ENCODE measurements at places on chromosomes 5 and 9.

DNA sequence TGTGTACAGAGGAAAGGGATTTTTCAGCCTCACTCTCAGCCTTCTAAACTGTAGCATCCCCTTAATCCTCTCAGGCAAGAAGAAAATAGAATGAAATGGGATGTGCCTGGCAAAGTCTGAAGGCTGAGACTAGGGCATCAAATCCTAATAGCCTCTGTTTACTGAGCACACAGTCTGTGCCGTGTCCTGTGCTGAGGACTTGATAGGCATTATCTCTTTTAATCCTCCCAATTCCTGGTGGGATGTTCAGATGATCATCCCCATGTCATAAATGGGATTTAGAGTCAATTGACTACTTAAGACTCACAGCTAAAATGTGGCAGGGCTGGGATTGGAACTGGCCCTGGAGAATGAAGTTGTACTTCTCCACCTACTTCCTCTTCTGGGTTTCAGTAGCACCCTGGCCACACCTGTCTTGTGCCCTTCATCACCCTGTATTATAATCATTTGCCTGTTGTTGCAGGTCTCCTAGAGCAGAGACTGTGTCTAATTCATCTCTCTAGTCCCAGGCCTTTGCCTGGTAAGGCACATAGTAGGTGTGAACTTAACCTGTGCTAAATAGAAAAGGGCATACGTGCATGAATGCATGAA, 81.0 kb downstream of the WWC1 start:
- DNase-seq = no peak

DNA sequence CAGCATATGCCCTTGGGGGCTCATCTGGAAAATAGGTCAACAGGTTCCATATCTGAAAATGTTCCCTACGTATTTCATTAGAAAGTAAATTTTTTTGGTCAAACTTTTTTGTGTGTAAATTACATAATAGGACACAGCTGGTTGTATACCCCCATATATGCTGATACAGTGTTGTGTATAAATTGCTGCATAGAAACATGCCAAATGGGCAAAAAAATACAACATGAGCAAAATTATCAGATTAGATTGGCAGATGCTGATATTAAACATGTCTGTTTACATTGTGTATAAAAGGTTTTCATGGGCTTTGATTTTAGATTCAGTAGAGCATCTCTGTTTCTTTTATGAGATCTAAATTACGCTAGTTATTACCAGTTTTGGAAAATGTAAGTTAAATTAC, 2223.0 kb downstream of the MAT2B start:
- DNase-seq = no peak

- no peak for DNase-seq
Observed at GRCh38 chr5:15938186-15938585, 241.4 kb downstream of the MARCHF11 start.

GRCh38 chr5:33232731-33233505, 207.8 kb upstream of the TARS1 start:
- no peak for DNase-seq
